ENCODE measurements at places on chromosomes 11 and 22.

DNA sequence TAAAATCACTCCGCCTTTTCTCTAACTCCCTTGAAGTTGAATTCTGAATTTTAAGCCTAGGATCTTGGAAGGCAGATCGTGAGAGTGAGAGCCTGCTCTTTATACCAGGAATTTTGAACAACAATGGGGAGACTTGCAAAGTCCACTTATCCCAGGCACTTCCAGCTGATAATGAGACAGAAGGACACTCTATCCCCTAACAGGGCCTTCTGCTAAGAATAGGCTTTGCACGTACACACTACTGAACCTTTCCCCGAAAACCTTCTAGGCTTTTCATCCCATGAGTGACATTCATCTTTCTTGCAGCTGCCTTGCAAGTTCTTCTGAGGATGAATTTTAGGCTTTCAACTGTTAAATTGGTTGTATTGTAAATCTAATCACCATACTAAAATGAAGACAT lies 44.0 kb upstream of the WT1 start:
- peaks cover 20% of the 10 kb centered on the region for H3K4me1 ChIP-seq
- no peak overlapping the region for H3K4me3 ChIP-seq
- no peaks in the 10 kb centered on the region for H3K36me3 ChIP-seq
- peak; percentile 64 for DNase-seq
- H3K27me3 ChIP-seq, result no peaks in the 10 kb centered on the region

- no peak for DNase-seq
- H3K27me3 ChIP-seq, result no peaks in the 10 kb centered on the region
- H3K4me3 ChIP-seq, result no peak overlapping the region
- H3K4me1 ChIP-seq, result peaks cover 50% of the 10 kb centered on the region
- H3K36me3 ChIP-seq, result no peaks in the 10 kb centered on the region
Observed at GRCh38 chr22:20204311-20204710, 53.5 kb upstream of the CCDC188 start.

GRCh38 chr22:24697172-24697571 lies 77.3 kb downstream of the PIWIL3 start:
- H3K27me3 ChIP-seq, result no peaks in the 10 kb centered on the region
- H3K4me1 ChIP-seq, result peaks cover 29% of the 10 kb centered on the region
- no peak for DNase-seq

DNA sequence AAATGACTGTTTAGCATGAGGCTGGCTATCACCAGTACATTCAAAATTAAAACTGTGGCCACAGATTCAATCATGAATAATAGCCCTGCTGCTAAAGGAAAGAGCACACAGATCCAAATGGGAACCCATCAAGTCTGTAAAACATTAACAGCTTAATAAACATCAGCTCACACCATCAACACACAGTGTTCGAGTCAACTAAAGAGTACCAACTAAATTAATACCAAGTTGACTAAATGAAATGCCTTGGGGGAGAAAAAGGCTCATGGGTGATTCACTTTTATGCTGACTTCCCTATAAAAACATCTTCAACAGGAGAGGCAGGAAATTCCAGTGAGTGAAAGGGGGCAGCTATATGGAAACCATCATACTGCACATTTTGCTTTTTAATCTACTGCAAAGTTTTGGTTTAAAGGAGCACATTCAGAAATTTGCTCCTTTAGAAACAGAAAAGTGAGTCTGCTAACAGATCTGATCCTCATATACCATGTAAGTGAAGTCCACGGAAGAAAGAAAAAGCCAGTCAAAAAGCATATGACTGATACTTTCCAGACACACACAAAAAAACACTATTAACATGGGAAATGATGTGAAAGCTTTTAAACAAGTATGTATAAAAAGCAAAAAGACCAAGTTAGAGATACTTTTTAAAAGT lies 16.3 kb downstream of the LGR4 start:
- peaks cover 60% of the 10 kb centered on the region for H3K4me1 ChIP-seq
- no peaks in the 10 kb centered on the region for H3K36me3 ChIP-seq
- H3K27me3 ChIP-seq, result no peaks in the 10 kb centered on the region
- peak overlapping the region; percentile 1 for H3K4me3 ChIP-seq
- no peak for DNase-seq

GRCh38 chr11:73551677-73552076 lies 46.2 kb downstream of the FAM168A start:
- peaks cover 20% of the 10 kb centered on the region for H3K4me1 ChIP-seq
- H3K27ac ChIP-seq, result no peak overlapping the region
- no peaks in the 10 kb centered on the region for H3K36me3 ChIP-seq
- H3K27me3 ChIP-seq, result no peaks in the 10 kb centered on the region
- no peak overlapping the region for H3K4me3 ChIP-seq

- H3K36me3 ChIP-seq, result no peaks in the 10 kb centered on the region
- H3K4me1 ChIP-seq, result peaks cover 8% of the 10 kb centered on the region
- DNase-seq, result peak; percentile 86
- peak within 1 kb of the TSS; percentile 55 for H3K4me3 ChIP-seq
- no peak within 1 kb of the TSS for H3K27ac ChIP-seq
Observed at GRCh38 chr11:113475160-113475761, at the start of gene DRD2. Gene DRD2, minus strand, starts transcription at chr11:113475398. Its CDS starts 50,747 bp downstream, at chr11:113424651.

GRCh38 chr11:75510004-75510722 lies 15.6 kb downstream of the GDPD5 start:
- DNase-seq, result no peak
- H3K36me3 ChIP-seq, result no peaks in the 10 kb centered on the region
- H3K27me3 ChIP-seq, result no peaks in the 10 kb centered on the region

- H3K4me3 ChIP-seq, result no peak overlapping the region
- H3K27ac ChIP-seq, result no peak overlapping the region
- no peaks in the 10 kb centered on the region for H3K27me3 ChIP-seq
- H3K36me3 ChIP-seq, result no peaks in the 10 kb centered on the region
- no peak for DNase-seq
- H3K4me1 ChIP-seq, result peaks cover 7% of the 10 kb centered on the region
Observed at GRCh38 chr11:131734871-131735270, 364.5 kb downstream of the NTM start.

DNA sequence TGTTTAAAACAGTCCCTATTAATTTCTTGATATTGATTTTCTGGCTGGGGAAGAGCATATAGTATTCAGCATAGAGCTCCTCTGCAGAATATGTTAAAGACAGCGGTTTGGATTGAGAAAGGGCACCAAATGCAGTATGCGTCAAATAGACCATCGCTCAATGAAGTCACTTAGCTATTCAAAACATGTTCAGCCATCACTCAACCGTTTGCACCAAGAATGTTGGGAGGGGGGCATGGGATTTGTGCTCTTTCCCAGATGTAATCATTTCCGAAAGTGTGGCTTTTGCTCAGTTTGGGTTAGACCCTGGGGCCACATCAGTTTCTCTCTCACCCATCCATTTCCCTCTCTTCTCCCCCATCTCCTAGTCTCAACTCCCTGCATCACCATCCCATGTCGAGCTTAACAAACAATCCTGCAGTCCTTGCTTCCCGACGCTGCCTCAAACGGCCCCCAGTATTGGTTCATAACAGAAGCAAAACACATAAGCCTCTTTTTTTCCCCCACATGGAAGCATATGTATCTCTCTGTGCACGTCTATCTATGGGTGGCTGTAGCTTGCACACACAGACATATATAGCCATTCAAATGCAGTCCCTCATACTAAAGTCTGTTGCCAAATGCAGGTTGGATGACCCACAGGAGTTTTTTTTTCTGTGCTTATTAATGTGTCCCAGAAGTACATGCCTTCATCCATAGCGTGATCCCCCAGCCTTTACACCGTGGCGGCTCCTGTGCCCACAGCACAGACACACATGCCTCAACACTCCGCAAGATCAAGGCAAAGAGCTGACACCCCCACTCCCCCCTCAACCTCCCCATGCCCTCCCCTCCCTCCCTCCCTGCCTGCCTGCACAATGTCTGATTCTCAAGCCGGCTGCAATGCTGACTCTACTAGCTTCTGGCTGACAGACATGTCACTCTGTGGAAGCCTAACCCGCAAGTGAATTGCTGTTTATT lies 2.6 kb downstream of the CACNG2 start:
- H3K27ac ChIP-seq, result no peak overlapping the region
- no peaks in the 10 kb centered on the region for H3K36me3 ChIP-seq
- peaks cover 2% of the 10 kb centered on the region for H3K4me1 ChIP-seq
- DNase-seq, result no peak

GRCh38 chr11:133381761-133382130 lies 150.6 kb downstream of the OPCML start:
- H3K27ac ChIP-seq, result no peak overlapping the region
- H3K27me3 ChIP-seq, result no peaks in the 10 kb centered on the region
- no peak overlapping the region for H3K4me3 ChIP-seq
- no peaks in the 10 kb centered on the region for H3K36me3 ChIP-seq
- no peak for DNase-seq

- no peak overlapping the region for H3K4me3 ChIP-seq
- no peaks in the 10 kb centered on the region for H3K27me3 ChIP-seq
- no peaks in the 10 kb centered on the region for H3K36me3 ChIP-seq
- no peak overlapping the region for H3K27ac ChIP-seq
Observed at GRCh38 chr11:86144846-86145245, 76.0 kb upstream of the PICALM start.

DNA sequence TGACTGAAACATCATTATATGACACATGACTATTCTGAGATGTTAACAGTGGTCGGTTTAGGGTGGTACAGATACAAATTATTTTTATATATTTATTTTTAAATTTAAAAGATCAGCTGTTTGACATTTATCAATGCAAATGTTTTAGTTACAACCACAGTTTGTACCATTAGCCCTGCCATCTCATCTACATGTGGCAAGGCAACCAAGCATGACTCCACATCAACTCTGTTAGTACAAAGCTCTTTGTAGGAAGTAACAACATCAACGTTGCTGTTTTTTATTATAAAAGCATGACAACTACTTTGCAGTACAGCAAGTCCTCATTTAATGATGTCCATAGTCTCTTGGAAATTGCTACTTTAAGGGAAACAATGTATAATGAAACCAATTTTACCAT lies 40.8 kb downstream of the ENTHD1 start:
- H3K27ac ChIP-seq, result no peak overlapping the region
- DNase-seq, result no peak
- no peak overlapping the region for H3K4me3 ChIP-seq
- no peaks in the 10 kb centered on the region for H3K36me3 ChIP-seq
- H3K27me3 ChIP-seq, result peaks cover 33% of the 10 kb centered on the region
- H3K4me1 ChIP-seq, result no peaks in the 10 kb centered on the region

- no peak for DNase-seq
- no peaks in the 10 kb centered on the region for H3K4me1 ChIP-seq
- no peak overlapping the region for H3K27ac ChIP-seq
- no peak overlapping the region for H3K4me3 ChIP-seq
Observed at GRCh38 chr11:78158987-78159652, 19.7 kb upstream of the ALG8 start.

DNA sequence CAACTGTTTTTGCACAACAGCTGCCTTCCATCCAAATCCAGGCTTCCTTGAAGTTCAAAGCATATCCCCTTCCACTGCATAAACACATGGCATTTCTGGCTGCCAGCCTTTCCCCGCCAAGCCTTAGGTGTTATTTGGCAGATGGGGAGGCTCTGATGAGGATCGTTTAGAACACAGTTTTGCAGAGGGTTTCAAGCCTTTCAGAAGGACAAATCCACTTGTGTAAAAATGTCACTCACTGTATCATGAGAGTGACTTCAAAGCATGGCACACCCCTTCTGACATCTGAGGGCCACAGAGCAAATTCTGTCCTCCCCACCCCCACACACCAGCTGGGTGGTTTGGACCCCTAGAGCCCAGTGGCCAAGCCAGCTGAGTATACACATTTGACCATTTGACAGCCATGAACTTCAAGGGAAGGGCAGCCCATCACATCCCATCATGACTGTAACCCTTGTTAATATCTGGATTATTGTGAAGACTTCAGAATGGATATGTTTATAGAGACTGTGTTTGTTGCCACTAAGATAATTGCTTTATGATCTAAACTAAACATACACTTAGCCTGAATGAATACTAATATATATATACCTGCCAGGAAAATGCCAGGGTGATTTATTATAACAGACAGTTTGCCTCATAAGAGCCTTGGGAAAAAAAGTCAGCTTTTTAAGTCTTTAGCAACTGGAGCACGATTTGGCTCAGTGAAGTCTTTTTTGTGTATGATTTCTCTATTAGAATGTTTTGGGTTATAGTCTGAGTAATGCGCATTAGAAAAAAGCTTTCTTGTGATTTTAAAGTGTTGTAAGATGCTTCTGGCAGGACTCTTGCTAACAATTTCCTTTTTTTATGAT lies 31.9 kb downstream of the FBLN1 start:
- no peak overlapping the region for H3K4me3 ChIP-seq
- peaks cover 3% of the 10 kb centered on the region for H3K4me1 ChIP-seq
- H3K27ac ChIP-seq, result no peak overlapping the region

GRCh38 chr11:71364176-71364671 lies 84.0 kb downstream of the DHCR7 start:
- H3K4me1 ChIP-seq, result no peaks in the 10 kb centered on the region
- no peaks in the 10 kb centered on the region for H3K27me3 ChIP-seq
- no peak overlapping the region for H3K4me3 ChIP-seq

DNA sequence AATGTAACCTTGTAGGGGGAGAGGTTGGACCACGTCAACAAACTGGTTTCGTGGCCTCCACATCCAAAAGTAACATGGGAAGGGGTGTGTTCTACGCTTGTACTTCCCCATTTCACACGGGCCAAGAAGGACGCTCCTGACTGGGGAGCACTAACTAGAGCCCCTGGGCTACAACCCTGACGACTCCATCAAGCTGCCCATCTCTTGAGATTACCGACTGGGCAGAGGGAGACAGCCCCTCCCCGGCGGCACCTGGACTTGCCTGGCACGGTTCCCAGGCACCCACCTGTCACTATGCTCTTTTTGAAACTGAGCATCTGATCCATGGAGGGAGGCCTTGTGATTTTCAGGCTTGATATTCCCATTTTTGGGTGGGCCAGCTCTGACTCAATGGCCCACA lies 68.5 kb downstream of the SHANK2 start:
- H3K4me1 ChIP-seq, result no peaks in the 10 kb centered on the region
- no peak for DNase-seq
- H3K27me3 ChIP-seq, result no peaks in the 10 kb centered on the region

GRCh38 chr11:34669458-34669857 lies 48.6 kb downstream of the EHF start:
- no peaks in the 10 kb centered on the region for H3K36me3 ChIP-seq
- H3K27ac ChIP-seq, result no peak overlapping the region
- peaks cover 15% of the 10 kb centered on the region for H3K4me1 ChIP-seq

- H3K4me3 ChIP-seq, result no peak overlapping the region
- DNase-seq, result no peak
- H3K27me3 ChIP-seq, result no peaks in the 10 kb centered on the region
- no peaks in the 10 kb centered on the region for H3K36me3 ChIP-seq
Observed at GRCh38 chr11:13884158-13884799, 78.2 kb upstream of the SPON1 start.

DNA sequence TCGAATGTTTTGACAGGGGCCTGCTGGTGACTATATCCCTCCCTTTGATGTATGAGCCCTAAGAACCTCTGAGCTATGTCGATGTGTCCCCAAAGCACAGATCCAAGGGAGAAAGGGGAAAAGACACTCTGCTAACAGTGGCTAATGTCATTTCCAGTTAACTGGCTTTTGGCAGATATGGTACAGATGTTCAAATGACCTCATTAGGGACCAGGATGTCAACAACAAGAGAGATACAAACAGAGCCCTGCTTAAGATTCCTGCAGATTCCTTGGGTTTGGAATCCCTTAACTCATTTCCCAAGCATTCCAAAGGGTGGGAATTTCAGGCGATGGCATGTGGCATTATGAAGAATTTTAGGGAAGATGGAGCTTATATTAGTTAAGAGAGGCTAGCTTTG lies 517.3 kb downstream of the SOX6 start:
- H3K4me3 ChIP-seq, result no peak overlapping the region
- H3K36me3 ChIP-seq, result no peaks in the 10 kb centered on the region
- peaks cover 50% of the 10 kb centered on the region for H3K4me1 ChIP-seq
- no peak for DNase-seq
- H3K27ac ChIP-seq, result no peak overlapping the region
